ENCODE measurements at places on chromosomes 11 and 22.

GRCh38 chr11:113045146-113045545 is 83.9 kb downstream of the NCAM1 start:
- no peak for DNase-seq

GRCh38 chr11:11786771-11787170 is 55.0 kb upstream of the USP47 start:
- no peak for DNase-seq

- no peak for DNase-seq
Observed at GRCh38 chr11:10496296-10496936, 41.4 kb downstream of the AMPD3 start.

GRCh38 chr11:82045748-82046457 is 687.8 kb downstream of the FAM181B start:
- no peak for DNase-seq

GRCh38 chr11:125591649-125592304 is 875 bp upstream of the STT3A start:
- DNase-seq = no peak

Data from muscle of back (tissue), 13 donors.